ENCODE measurements at places on chromosomes 7 and 10.

DNA sequence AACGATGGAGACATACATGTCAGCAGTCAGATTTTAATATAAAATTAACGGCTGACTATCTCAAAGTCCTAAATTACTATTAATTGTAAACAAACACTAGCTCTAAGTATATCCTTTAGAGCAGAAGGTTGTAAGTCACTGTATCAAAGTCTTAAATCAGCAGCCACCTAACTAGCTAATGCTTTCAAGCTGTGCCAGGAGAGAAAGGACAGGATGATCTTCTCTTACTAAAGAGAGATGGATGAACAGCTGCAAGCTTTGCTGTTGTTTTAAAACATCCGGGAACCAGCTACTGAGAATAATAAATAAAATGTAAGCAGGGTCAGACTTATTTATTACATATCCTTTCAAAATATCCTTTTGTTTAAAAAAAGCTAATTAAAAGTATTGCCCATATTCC, 24.0 kb upstream of the ABLIM1 start:
- no peak for DNase-seq

GRCh38 chr10:132094581-132095234, 29.0 kb downstream of the JAKMIP3 start:
- DNase-seq = no peak

DNA sequence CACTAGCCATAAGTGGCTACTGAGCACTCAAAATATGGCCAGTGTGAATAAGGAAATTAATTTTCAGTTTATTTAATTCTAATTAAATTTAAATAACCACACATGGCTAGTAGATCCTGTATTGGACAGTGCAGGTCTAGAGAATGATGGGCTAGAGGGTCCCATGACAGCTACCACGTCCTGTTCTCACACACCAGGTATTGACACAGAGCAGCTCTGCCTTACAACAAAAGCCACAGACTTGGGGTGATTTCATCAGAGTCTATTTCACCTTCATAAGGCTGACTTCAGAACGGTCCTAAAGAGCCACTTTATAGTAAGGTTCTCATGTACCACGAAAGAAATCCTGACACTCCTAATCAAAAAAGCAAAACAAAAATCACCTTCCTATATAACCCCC, 111.3 kb downstream of the UBE2H start:
- DNase-seq = no peak

GRCh38 chr10:84818961-84819360, 490.6 kb downstream of the CCSER2 start:
- DNase-seq = no peak

DNA sequence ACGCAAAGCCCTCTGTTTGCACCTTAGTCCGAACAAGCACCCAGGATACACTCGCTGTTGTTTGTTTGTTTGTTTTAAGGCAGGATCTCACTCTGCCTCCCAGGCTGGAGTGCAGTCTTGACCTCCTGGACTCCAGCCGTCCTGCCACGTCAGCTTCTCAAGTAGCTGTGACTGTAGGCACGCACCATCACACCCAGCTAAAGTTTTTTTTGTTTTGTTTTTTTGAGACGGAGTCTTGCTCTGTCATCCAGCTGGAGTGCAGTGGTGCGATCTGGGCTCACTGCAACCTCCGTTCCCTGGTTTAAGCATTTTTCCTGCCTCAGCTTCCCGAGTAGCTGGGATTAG, 76.8 kb downstream of the CTBP2 start:
- DNase-seq = no peak

DNA sequence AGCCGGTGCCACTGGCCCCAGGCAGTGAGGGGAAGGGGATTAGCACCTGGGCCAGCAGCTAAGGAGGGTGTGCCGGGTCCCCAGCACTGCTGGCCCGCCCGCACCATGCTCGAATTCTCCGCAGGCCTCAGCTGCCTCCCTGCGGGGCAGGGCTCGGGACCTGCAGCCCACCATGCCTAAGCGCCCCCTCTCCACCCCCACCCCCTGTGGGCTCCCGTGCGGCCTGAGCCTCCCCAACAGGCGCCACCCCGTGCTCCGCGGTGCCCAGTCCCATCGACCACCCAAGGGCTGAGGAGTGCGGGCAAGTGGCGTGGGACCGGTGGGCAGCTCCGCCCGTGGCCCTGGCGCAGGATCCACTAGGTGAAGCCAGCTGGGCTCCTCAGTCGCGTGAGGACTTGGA, 144.8 kb upstream of the CDCA7L start:
- no peak for DNase-seq

- DNase-seq = no peak
These were observed 87.1 kb downstream of the KAT6B start for GRCh38 chr10:74913377-74913979.

GRCh38 chr7:134935701-134936100, 50.6 kb upstream of the AGBL3 start:
- no peak for DNase-seq

- DNase-seq = no peak
These were observed 64.6 kb downstream of the GSAP start for GRCh38 chr7:77351539-77352004.

DNA sequence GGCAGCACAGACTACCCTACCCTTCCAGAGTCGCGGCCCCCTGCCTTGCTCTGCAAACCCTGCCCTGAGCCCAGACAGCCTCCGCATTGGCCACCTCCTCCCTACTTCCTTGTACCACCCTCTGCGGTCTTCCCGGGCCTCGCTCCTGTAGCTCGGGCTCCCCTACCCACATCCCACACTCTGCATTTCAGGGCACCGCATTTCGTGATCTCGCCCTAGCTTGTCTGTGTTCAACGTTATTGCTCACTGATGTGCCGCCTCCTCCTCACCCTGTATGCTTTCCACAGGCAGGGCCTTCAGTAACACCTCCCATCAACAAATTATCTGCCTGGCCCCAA, 6.6 kb downstream of the PDIA4 start:
- DNase-seq = no peak

DNA sequence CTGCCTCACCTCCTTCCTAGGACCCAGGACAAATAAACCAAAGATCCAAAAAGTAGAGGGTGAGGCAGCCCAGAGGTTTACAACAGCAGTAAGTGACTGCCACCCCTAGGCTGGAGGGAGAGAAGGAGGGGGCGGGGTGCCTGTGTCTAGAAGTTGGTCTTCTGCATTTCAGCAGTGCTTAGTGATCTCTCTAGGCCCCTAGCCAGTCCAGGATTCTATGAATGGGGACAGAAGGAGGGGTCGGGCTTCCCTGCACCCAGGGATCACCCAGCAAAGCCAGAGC, 62.8 kb upstream of the KDM7A start:
- DNase-seq = no peak

- DNase-seq = no peak
These were observed 150.9 kb upstream of the FOXK1 start for GRCh38 chr7:4531236-4531635.

- DNase-seq = no peak
These were observed 82.9 kb upstream of the KCND2 start for GRCh38 chr7:120190109-120190508.

DNA sequence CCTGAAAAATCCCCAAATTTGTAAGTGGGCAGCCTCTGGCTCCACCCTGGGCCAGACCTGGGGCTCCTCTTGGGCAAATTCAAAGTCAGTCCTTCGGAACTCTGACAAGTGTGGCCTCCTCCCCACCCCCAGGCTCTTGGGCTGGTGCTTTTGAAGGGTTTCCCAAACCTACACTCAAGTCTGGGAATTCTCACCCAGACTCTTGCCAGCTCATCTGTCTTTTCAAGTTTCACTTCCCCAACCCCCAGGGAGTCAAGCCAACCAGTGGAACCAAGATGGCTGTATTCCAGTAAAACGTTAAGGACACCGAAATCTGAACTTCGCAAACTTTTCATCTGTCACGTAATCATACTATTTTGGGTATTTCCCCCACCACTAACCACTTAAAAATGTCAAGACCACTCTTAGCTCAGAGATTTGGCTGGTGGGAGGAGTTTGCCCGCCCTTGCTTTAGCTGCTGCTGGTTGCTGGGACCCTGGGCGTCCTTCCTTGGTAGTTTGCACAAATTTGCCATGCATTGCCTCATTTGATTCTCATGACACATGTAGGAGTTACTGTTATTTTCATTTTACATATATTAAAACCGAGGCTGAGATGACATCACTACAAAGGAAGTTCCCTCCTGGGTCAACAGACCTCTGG, 1.7 kb upstream of the MYO1G start:
- DNase-seq = no peak

DNA sequence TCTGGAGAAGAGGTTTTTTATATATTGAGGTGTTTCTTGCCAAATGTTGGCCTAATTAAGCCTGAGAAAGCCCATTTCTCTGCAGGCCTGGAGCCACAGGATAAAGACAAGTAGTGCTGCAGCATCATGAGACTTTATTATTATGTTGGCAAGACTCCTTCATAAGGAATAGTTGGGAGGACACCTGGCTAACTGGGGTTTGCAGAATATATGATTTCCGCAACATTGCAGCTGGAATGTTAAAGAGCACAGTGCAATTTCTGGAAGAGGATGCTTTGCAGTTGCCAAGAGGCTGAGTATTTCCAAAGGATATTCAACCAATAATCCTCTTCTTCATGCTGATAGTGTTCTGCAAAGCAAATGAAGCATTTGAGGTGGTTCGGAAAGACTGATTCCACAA, 1512.8 kb upstream of the LRRTM3 start:
- DNase-seq = no peak

DNA sequence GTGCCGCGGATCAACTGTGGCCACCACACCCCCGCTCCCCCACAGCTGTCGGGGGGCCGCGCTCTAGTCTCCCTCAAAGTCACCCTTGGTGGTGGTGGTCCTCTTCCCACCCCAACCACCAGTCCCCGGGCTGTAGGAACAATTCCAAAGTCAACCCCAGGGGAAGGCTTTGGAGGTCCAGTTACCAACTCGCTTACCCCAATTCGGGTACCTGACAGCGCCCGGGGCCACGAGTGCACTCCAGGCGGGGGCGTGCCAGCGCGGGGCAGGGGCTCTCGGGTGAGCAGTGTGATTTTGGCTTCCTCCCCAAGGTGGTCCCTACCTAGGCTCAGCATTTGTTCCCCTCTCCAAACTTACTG, 584 bp upstream of the ZMIZ1 start:
- no peak for DNase-seq

- DNase-seq = no peak
These were observed 29.8 kb downstream of the VCL start for GRCh38 chr10:74027702-74028101.

DNA sequence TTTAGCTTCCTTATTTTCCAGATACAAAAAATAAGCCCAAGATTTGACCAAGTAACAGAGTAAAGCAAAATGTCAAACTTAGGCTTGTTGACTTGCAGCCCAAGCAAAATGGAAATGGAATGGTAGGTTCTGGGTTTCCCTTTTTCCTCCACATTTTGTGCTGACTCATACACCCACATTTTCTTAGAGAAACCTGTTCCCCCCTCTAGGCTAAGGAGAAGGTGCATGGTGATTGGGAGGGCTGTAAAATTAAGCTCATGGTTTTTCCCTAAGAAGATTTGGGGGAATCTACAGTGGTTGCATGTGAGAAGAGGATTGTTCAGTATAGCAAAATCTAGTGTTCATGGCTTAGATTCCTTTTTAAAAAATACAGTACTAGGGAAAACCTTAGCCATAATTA, 127.4 kb downstream of the ARL4A start:
- no peak for DNase-seq

DNA sequence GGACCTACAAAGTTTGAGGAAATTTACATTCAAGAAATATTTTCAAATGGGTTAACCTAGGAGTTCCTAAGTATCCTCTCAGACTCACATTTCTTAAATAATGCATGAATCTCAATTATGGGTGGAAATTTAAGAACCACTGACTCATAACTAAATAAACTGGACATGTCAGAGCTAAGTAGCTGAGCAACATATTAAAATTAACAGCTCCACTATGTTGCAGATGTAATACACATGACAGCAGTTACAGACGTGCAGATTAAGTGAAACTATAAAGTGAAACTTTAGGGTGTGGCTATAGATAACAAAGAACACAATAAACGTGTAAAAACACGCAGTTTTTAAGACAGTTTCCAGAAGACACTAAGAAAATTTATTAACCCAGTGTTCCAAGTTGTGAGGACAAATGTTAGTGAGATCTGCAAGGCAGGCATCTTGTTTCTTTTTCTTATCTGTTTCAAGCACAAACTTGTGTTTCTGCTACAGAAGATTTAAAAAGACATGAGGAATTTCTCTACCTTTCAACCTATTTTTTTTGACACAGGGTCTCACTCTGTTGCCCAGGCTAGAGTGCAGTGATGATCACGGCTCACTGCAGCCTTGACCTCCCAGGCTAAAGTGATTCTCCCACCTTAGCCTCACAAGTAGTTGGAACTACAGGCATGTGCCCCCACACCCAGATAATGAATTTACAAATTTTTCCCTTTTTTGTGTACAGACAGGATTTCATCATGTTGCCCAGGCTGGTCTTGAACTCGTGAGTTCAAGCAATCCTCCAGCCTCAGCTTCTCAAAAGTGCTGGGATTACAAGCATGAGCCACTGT, 25.3 kb downstream of the DNMBP start:
- no peak for DNase-seq

DNA sequence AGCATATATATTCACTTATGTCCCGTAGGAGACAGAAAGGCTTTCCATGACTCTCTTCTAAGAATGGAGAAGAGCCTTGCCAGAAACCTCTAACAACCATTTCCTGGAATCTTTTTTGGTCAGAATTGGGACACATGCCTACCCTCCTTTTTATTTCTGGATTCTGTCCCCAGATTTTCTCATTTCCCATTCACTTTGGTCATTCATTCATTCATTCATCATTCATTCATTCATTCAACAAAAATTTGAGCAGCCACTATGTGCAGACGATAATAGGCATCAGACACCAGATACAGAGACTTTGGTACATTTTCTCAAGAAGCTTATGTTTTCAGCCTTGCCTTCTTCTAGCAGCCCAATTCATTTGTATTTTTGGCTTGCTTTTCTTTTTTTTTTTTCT, 6.0 kb downstream of the ENTPD7 start:
- no peak for DNase-seq

DNA sequence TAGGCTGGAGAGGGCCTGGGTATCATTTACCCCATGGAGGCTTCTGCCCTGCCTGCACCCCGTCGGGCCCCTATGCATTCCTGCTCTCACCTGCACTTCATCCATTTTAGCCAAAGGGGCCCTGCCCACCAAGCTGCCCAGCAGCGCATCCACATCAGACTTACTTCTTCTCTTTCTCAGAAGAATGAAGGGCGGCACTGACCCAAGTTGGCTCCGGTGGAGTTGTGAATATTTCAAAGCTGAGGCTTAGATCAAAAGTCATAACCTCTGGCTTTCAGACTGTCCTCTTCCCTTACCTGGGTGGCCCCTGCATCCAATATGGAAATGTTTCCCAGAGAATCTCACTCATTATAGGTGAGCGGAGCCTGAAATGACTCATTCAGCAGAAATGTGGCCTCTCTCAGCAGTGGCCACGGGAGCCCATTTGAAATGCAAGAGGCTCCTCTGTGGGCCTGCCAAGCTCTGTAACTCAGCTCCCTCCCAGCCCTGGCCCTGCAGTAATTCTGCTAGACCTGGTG, 117.6 kb upstream of the TCF7L2 start:
- no peak for DNase-seq

DNA sequence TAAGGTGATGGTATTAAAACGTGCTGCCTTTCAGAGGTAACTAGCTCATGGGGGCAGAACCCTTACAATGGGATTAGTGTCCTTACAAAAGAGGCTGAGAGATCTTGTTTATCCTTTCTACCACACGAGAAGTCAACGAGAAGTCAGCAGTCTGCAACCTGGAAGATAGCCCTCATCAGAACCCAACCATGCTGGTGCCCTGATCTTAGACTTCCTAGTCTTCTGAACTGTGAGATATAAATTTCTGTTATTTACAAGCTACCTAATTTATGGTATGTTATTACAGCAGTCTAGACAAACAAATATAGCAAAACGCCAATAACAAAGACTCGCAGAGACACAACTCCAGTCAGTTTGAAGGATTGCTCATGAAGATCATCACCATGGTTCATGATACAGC, 157.5 kb upstream of the TMEM106B start:
- no peak for DNase-seq
